ENCODE measurements at places on chromosomes 5 and 9.

DNA sequence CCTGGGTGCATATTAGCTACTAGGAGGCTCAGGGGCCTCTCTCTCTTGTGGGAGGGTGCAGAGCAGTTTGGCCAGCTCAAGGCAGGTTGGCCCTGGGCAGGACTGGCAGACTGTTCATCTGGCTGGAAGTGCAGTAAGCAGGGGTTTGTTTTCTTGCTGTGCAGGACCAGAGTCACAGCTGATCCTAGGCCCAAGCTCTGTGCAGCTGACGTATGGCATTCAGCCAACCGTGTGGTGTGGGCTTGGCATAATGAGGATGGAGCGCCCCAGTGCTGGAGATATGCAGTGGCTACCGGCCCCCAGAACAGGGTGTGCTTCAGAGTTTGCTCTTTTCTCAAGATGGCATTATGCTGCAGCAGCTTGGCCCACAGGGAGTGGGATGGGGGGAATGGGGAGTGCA is 31.0 kb upstream of the PHF24 start:
- no peak for DNase-seq

GRCh38 chr9:101739311-101739710 is 864 bp upstream of the GRIN3A start:
- DNase-seq, result no peak

DNA sequence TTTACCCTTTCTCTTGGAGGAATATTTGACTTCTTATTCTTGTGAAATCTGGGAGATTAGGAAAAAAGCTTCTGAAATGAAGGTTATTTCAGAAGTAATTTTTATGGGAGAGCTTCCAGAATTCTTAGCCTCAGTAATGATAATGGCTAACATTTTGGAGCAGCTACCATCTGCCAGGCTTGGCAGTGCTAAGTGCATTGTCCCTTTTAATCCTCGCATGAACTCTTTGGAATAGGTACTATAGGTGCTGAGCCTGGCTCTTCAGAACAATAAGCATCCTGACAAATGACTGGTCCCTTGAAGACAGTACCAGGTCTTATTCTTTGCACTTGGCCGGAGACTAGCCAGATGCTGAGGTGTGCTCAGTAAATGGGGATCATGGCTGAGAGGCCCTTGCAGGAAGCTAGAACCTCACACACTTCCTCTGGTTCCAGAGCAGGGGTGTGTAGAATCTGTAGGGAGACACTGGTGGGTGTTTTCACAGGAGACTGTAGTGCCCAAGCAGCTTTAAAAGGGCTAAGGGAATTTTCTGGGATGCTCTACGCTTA is 90.7 kb downstream of the RCL1 start:
- DNase-seq, result no peak

- DNase-seq, result no peak
Measured at GRCh38 chr5:141590127-141590526, 28.7 kb downstream of the DIAPH1 start.

- DNase-seq, result no peak
Measured at GRCh38 chr9:127340721-127341120, 56.2 kb upstream of the SLC2A8 start.

GRCh38 chr5:77076961-77077828 is 9.9 kb downstream of the ZBED3 start:
- DNase-seq, result peak; percentile 19

- no peak for DNase-seq
Measured at GRCh38 chr5:177545487-177546257, 8.7 kb downstream of the FAM193B start.

GRCh38 chr5:86979811-86980411 is 287.8 kb upstream of the RASA1 start:
- DNase-seq, result no peak

DNA sequence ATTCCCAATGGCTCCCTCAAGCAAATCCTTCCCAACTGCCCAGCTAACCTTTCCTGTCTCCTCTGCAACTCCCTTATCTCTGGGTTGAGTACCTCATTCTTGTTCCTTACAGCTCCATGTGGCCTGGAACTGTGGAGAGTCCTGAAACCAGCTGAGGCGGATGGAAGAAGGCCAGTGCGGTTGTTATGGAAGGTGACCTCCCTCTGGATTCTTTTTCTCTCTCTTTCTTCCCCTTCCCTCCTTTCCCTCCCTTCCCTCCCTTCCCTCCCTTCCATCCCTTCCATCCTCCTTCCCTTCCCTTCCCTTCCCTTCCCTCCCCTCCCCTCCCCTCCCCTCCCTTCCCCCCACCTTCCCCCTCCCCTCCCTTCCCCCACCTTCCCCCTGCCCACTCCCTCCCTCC is 45.1 kb downstream of the IL31RA start:
- DNase-seq, result no peak

GRCh38 chr9:89778100-89779090 is 173.6 kb downstream of the GADD45G start:
- DNase-seq, result no peak

DNA sequence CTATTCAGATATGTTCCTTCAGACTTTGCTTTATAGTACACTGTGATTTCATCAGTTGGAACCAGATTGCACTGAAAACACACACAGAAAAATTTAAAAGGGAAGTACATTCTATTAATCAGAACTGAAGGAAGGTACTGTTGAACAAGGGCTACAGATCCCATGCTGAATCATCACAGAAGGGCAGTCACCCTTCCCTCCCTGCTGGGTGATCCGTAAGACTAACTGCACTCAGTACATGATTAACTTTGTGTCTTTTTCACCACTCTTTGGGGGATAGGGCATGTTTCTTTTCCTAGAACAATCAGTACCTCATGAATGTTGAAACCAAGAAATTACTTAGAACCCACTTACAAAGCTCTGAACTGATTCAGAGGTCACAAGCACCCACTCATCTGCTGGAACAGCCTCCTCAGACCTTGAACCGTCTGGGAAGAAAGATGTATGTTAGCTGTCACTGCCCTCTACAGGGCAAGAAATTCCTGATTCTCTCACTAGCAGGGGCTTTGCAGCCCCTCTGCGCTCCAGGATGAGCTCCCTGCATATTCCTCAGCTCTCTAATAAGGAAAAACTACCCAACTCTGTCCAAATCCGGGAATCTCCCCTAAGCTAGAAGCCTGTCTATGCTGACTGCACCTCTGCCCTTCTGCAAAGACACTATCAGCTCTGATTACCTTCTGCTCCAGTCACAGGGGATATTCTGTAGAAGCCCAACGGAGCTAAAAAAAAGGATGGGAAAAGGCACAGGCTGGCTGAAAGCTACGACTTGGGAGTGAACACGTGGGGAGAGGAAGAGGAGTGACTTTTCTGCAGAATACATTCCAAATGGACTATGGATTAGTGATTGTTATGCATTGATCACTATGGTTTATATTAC is 51.0 kb downstream of the IARS1 start:
- no peak for DNase-seq
